ENCODE measurements at places on chromosomes 1 and 21.

DNA sequence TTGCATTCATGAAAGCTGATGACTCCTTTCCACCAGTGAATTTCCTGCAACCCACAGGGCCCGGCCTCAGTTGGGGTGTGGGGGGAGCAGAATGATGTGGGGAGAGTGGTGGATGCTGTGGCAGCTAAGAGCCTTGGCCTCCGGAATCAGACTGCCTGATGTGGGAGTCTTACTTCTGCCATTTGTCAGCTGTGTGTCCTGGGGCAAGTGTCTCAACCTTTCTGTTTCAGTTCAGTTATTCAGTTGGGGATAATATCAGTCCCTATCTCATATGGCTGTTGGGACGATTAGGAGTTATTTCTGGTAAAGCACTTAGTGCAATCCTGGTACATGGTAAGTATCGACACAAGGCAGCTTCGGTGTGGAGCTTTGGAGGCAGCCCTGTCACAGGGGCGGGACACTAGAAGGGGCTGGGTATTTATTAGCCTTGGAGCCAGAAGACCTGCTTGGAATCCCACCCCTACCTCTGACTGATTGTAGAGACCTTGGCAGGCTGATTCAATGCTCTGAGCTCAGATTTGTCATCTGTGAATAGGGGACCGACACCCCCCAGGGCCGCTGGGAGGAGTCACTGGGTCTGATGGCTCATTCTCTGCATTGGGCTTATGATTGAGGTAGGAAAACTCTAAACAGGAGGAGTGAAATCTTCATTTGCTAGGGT is 19.6 kb downstream of the ARHGEF10L start:
- no peak for DNase-seq

DNA sequence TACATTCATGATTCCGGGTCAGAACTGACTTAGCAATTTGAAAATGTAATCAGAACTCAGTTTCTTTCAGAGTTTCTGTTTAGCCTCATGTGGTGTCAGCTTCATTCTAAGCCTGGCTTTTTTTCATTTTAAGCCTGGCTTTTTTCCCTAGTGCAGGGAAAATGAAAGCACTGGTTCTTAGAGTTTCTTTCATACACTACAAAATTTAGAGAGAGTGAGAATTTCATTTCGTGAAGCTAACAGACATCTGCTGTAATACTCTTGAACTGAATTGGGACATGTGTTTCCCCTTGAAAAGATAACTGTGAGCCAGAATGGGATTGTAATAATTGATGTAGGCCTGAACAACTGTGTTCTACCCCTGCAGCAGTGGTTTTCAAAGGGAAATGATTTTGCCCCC is 95.3 kb upstream of the KIAA0040 start:
- no peak for DNase-seq

- DNase-seq: no peak
Measured at GRCh38 chr1:107643766-107644165, 321.2 kb downstream of the VAV3 start.

DNA sequence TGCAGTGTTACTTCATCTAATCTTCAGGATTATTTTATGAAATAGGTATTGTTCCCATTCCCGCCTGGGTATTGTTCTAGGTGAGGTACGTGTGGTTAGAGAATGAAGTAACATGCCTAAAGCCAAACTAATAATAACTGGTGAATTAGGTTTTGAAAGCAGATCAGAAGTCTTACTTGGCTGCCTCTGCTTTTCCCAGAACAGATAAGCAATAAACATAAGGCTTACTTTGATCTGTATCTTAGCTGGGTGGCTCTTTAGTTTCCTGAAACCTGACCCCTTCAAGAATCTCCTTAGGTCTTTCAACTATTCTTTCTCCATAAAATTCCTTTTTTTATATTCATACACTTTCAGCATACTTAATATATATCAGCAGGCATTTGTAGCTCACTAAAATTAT is 65.3 kb downstream of the VAV3 start:
- no peak for DNase-seq

DNA sequence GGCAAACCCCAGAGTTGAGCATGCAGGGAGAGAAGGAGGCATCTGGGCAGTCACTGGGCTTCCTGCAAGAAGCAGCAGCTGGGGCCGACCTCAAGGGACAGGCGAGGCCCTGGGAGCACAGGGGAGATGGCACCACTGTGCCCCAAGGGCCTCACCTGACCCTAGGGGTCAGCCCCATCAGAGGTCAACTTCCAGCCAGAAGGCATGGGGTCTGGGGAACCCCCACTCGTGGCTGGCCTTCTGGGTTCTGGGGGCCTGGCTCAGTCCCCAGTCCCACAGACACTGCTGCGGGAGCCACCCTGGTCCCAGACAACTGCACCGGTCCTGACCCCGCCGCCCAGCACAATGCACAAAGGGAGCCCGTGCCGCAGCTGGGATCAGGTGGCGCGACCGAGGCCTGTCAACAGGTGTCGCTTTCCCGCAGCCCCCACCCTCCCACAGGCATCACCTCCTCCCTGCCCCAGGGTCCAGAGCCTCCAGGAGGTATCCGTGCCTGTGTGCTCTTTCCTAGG is 6.2 kb downstream of the WNT9A start:
- no peak for DNase-seq

DNA sequence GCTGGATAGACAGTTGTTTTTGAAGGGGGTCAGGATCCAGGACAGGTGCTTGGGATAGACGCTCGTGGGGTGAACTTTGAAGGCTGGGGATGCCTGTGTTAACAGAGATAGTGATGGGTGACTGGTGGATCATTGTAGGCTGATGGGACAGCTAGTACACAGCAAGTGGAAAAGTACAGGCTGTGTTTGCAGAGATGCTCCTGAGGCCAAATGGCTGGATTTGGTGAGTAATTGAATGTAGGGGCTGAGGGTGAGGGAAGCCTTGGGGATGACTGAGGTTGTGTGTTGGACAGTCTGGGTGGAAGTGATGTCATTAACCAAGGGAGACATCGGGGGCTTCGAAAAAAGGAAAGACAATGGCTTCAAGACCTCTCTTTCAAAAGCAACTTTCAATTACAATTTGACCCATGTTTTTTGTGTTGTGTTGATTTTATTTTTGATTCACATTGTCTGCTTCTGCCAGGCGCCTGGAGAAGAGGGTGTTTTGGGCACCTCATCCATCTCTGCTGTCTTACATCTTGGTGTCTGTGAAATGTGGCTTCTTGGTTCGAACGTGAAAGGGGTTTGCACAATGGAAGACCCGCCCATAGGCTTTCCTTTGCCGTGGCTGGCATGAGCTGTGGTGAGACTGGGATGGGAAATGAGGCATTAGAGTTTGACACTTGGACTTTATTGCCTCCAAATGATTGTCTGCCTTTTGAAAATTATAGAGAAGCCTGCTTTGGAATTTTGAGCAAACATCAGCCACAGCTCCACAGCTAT is 147.5 kb downstream of the FOXD2 start:
- no peak for DNase-seq

DNA sequence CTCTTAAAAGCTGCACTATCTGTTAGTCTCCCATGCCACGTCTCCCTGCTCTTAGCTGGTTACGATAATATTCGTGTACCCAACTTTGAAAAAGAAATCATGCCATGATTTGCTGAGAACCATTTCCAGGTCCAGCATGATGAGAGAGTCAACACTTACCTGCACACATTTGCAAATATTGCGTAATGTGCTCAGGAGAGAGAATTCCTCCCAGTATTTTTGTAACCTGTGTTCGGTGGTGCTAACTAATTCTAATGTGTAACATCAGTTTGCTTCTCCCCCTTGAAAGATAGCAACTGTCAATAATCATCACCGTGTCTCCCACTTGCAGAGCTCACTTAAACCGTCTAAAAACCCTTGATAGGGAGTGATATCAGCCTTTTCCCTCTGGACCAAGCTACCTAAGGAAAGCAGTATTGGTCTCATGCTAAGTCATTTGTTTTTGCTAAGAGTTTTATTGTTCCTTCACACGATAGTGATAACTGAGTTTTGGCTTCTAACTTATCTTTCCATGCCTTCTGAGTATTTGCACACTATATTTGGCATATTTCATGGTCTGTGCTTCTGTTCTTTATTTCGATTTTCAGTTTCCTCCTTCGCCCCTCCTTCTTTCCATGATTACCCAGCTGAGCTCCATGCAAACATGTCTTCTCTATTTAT is 61.1 kb upstream of the IRF2BP2 start:
- no peak for DNase-seq

DNA sequence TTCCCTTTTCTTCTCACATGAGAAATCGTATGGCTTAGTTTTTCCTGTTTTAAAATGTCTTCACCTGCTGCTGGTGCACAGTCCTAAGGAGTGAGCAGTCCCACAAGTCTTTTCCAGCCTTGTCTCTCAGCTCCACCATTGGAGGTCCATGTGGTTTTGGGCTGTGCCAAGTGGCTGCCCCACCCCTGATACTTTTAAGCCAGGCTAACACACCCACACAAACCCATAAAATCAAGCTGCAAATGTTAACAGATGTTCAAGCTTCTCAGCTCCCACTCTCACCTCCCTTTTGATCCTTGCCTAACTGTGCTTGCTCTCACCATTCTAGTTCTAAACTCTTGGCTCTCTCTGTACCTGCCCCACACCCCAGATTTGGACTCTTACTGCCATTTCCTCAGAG is 74.5 kb upstream of the COL24A1 start:
- peak; percentile 14 for DNase-seq

- DNase-seq: no peak
Measured at GRCh38 chr1:56867491-56867890, 12.9 kb downstream of the C8A start.

DNA sequence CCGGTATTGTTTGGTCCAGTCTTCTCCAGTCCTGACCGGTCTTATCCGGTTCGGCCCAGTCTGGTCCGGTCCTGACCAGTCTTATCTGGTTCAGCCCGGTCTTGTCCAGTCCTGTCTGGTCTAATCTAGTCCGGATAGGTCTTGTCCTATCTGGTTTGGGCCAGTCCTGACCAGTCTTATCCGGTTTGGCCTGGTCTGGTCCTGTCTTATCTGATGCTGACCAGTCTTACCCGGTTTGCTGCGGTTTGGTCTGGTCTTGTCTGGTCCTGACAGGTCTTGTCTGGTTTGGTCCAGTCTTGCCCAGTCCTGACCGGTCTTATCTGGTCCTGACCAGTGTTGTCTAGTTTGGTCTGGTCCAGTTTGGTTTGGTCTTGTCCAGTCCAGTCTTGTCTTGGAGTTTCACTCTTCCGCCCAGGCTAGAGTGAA is 30.1 kb downstream of the DHX9 start:
- DNase-seq: no peak

GRCh38 chr1:213958346-213958745 is 29.4 kb upstream of the PROX1 start:
- no peak for DNase-seq

Data from BJ (cell line).